ENCODE measurements at places on chromosomes 2 and 18.

DNA sequence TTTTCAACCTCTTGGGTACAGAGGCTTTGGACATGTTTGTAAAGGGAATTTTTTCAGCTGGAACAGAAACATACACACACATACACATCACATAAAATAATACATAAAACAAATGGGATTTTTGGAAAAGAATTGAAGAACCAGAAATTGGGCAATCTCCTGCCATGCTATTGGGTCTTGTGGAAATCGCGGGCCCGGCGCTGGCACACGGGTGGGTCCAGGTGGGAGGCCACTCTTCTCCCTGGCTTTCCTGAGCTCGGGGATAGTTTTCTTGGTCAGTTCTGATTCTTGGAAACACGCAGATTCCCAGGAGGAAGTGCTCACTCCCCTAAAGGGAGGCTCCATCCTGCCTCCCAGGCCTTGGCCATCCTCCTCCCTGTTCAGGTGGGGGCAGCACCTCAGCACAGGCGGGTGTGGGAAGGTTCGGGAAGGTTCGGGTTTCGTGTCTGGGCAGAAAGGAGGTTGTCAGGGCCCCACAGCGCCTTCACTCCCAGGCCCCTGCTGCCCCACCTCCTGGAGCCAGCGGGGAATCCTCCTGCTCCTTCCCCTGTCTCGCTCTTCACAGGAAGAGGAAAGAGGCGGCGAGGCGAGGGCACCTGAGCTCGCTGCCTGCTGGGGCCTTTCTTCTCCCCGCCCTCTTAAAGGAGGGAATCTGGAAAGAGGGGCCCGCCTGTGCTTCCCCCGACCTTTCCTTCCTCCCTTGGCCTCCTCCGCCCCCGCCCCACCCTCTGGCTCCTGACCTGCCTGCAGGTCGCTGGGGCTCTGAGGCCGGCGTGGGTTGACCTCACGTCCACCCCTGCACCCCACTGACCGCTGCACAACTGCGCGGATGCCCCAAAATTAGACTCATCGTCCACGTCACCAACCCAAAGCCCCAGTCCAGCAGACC, 97.8 kb upstream of the PXDN start:
- no peak for DNase-seq

DNA sequence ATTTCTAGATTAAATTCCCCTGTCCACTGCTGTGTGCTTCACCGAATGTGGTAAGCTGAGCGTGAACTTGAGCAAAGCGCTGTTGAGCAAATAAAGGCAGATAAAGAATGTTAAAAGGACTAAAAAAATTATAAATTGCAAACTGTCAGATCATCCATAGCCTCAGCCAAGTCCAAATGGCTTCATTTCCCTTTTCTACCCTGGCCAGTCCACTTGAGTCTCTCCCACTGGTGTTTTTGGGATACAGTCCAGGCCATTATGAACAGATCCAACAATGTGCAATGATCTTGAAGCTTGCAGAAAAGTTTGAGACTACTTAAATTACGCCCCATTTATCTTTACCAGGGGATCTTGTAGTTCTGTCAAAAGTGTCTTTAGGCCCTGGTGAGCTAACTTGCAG, 254.6 kb upstream of the PIK3C3 start:
- DNase-seq = no peak

GRCh38 chr18:26618135-26618534, 69.8 kb upstream of the KCTD1 start:
- DNase-seq = no peak

DNA sequence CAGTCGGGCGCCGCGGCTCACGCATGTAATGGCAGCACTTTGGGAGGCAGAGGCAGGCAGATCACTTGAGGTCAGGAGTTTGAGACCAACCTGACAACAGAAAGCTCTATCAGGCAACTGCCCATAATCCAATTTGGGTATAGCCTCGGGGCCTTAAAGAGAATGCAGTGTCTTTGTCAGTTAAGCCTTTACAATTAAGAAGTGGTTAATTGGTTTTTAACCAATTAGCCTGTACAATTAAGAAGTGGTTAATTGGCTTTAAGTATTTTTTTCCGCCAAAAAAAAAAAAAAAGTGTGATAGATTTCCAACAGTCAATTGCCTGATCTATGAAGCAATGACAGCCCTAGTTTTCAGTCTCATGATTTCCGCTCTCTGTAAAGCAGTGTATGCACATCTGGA, 74.6 kb upstream of the NARS1 start:
- DNase-seq = no peak

DNA sequence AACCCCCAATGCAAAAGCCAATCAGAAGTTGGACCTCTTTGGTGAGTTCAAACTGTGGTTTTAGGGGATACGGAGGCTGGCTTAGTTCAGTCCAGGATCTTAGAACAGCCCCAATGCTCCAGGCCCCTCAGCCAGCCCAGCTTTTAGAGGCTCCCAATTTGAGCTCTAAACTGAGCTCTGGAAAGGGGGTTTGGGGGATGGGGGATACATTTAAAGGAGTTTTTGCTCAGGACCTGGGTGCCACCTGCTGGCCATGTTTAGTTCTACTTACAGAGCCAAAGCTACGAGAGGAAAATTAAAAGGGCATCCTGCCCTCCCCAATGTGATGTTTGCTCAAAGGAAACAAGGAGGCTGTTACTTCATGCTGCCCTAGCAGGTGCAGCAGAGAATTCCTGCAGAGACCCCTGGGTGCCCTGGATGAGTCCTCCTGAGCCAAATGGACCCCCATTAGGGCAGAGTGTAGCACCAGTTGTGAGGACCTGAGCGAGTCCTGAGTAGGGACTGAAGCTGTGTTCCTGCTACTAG, 15.9 kb upstream of the TMEM214 start:
- peak; percentile 37 for DNase-seq

GRCh38 chr18:68734308-68734707, 19.4 kb upstream of the TMX3 start:
- no peak for DNase-seq

DNA sequence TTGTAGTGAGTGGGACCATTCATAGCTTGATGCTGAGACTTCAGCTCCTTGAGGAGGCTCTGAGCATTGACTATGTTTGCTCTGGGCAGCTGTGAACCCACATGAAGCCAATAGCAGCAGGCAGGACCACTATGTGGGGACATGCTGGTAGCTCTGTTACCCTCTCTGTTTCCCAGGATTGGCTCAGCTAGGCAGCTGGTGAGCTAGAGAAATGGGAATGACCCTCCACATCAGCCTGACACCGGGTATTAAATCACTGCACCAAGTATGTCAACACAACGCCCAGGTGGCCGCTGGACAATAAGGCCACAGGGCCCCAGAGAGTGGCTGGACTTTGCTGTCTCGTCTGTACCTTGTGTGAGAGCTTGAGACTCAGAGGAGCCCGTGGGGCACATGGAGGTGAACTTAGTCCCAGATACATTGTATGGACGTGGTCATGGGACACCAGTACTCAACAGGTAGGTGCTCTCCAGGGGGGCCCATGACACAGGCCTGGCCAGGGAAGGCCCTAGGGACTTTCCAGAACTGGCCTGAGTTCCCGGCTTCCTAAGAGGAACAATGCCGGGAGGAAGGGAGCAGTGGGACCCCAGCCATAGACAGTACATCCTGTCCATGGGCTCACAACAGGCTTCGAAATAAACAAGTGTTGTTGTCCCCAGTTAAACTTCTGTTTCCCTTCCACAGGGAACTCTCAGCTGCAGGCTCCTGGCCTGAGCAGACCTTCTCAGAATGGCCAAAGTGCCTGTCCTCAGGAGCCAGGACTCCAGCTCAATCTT, 35.2 kb downstream of the HS1BP3 start:
- DNase-seq = no peak

DNA sequence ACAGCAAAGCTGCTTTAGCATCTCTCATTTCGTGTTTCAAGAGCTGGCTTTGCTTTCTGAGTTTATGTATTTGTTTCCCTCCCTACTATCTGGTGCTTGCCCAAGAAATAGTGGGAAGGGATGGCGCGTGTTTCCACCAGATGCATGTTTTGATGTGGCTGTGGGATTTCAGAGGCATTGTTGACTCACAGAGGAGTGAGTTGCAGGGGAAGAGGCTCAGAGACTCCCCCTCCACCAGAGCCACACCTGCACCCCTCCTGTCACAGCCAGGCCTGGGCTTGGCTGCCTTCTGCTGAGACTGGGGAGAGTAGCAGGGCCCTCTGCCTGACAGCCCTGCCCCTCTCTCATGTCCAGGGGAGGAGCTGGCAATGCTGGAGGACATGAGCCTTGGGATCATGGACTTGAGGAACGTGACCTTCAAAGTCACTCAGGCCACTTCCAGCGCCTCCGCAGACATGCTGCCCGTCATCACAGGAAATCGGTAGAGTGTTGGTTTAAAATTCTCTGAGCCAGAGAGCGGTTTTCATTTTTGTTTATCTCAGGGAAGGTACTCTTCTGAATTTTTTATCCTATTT, 42.9 kb downstream of the COA5 start:
- DNase-seq = no peak

DNA sequence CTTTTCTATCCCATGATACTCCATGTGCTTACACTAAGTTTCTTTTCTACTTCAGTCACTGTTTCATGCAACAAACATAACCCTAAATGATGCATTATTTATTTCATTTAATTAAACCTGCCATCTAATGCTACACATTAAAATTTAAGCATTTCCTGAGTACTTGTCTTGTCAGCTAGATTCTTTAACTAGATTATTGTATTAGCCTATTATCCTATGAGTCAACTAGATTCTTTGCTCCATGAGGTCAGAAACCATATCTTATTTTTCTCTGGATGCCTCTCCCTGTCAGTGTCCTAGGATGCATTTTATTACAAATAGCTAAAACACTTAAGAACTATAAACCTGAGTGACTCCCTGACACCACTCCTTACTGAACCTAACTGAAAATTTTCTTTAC, 652.4 kb downstream of the SLC4A3 start:
- no peak for DNase-seq

DNA sequence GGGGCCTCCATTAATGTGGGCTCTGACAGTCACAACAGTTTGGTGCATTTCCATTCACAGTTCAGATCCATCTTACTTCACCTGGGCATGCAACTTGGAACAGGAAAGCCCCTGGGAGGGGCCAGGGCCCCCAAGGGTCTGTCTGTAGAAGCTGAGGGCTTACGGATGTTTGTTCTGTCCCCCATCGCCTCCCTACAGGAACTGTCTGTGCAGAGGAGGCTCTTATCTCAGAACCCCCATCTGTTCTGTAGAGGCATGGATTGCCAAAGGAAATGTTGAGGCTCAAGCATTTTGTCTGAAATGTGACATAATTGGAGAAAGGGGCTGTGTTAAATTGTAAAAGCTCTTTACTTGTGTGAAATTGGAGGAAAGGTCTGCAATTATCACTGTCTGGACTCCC, 334.3 kb downstream of the CLIP4 start:
- no peak for DNase-seq

DNA sequence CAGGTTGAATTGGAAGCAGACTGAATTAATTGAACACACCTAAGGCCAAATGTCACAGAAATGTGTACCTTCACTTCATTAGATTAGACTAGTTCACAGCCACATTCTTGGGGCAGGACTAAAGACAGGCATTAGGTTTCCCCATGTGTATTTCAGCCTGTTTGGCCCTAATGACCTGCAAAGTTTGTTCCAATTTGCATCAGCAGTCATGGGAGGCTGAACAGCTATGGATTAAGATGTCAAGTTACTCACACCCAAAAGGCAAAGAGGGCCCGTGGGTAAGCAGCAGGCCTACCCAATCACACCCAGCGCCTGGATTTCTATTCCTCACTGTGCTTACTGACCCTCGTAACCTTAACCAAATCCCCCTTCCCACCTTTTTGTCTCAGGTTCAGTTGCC, 99.6 kb upstream of the RIOK3 start:
- no peak for DNase-seq

- DNase-seq = no peak
Measured at GRCh38 chr2:113081488-113082210, 13.9 kb downstream of the IL1F10 start.

DNA sequence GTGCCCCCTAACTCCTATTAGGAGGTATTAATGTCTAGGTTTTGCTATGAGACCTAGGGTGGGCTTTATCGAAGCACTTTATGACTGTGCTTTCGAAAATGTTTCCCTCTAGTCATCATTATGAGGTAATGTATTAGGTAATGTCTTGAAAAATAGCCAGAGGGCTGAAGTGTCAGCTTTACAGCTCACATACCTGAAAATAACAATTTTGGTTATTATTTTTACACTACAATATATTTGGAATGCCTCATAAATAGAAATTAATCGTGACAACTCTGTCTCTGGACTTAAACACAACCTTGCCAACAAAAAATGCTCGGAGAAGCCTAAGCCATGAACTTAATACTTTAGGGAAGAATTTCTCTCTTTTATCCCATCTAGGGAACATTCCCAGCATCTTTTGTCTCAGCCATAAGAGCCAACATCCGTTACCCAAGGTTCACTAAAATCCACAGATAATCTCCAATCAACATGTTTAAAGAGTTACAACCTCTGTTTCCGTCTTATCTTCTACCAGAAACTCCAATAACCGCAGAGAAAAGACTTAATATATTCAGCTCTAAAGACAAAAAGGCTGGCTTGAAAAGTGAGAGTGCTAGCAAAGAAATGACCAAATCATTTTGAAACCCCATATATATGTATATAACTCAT, 130.9 kb upstream of the RND3 start:
- no peak for DNase-seq

DNA sequence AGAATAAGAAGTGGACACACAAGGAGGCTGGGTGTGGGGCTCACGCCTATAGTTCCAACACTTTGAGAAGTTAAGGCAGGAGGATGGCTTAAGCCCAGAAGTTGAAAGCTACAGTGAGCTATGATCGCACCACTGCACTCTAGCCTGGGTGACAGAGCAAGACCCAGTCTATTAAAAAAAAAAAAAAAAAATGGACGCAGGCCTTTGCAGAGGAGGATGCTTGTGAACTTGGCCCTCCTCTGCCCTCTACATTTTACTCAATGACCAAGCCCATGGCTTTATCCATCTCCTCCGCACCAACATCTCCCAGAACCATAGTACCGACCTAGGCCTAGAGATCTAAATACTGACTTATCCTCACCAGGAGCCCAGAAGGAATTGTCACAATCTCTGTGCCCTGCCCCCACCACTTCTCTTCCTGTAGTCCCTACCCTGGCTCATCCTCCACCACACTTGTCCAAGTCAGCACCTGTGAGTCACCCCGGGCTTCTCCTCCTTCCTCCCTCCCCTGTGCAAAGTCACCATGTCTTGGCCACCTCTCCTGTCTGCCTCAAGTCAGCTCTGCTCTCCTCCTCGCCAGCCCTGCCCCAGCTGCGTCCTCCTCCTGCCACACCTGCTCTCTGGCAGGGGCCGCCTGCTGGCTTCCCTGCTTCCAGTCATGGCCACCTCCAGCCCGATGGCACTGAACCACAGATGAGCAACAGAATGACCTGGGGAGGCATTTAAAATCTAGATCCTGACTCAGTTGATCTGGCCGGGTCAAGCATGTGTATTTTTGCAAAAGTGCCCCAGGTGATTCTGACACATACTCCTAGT, 35.8 kb upstream of the ASPRV1 start:
- no peak for DNase-seq

DNA sequence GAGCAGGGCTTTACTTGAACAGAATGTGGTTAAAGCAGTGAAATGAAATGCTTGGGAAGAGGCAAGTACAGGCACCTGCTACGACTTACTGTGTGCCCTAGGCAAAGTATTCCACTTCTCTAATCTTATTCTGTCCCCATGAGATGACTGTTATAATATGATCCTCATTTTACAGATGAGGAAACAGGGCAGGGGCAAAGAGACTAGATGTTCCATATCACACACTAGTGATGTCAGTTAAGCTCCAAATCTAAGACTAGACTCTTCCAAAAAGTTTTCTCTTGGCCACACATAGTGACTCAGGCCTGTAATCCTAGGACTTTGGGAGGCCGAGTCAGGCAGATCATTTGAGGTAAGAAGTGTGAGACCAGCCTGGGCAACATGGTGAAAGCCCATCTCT, 235.0 kb downstream of the SETBP1 start:
- DNase-seq = no peak

All from NCI-H1092 treated with DMSO at 0.1 percent for 48 hours (cell line).